ENCODE measurements at places on chromosomes 3 and 15. TPM values are rescaled to one million over a fixed set of nuclear protein-coding genes. Genes with fewer than 3 reads are reported as not detected.

- no peak for DNase-seq
Observed at GRCh38 chr3:158846803-158847451, 45.1 kb downstream of the MFSD1 start.

DNA sequence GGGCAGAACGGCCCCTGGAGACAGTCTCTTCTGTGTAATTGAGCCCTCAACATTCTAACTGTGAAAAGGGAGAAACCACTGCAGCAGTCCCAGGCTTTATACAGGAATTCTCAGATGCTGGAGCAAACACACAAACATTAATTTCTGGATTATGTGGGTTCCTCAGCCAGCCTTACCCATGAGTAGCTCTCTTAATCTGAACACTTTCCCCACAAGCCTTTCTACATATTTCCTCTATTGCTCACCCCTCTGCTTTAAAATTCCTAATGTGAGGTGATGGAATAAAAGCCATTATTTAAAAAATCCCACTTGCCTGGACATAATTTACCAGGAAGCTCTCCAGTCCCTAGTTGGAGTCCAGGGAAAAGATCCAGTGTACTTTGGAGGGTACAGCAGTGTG, 139.0 kb downstream of the CTNNB1 start:
- DNase-seq: no peak

DNA sequence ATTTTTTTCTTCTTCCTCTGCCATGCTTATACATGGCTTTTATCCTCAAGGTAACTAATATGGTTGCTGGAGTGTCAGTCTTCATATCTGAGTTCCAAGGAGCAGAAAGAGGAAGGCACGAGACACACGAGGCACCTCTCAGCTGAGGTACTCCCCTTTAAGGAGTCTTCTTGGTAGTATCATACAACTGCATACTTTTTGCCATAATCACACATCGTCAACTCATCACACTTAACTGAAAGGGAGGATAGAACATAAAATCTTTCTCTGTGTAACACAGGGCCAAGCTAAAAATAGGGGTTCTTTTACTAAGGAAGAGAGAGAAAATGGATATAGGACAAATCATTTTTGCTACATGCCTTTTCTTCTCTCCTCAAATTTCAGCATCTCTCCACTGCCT, 104.2 kb downstream of the OXSM start:
- DNase-seq: no peak

DNA sequence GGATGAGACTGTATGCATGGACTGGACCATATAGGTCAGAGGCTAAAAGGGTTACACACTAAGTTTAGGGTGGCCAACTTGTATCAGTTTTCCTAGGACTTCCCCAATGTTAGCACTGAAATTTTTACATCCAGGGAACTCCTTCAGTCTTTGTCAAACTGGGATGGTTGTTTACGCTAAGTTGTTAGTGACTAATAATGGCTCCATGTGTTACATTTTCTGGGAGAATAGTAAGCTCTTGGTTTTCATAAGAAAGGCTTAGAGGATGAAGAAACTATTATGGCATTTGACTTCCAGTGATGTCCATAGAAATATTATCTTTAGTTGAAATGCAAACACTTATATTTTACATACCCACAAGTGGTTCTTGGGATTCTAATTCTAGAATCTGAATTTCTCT, 57.9 kb upstream of the ST3GAL6 start:
- DNase-seq: no peak

- no peak for DNase-seq
Observed at GRCh38 chr3:106168962-106169750, 300.3 kb upstream of the CBLB start.

GRCh38 chr3:5096336-5097008, 25.6 kb upstream of the ARL8B start:
- no peak for DNase-seq

GRCh38 chr3:138781012-138781470, 53.7 kb downstream of the PIK3CB start:
- DNase-seq: no peak

GRCh38 chr15:79299126-79299840, 11.6 kb upstream of the TMED3 start:
- no peak for DNase-seq

GRCh38 chr15:96349857-96350720, 19.6 kb downstream of the NR2F2 start:
- DNase-seq: no peak

DNA sequence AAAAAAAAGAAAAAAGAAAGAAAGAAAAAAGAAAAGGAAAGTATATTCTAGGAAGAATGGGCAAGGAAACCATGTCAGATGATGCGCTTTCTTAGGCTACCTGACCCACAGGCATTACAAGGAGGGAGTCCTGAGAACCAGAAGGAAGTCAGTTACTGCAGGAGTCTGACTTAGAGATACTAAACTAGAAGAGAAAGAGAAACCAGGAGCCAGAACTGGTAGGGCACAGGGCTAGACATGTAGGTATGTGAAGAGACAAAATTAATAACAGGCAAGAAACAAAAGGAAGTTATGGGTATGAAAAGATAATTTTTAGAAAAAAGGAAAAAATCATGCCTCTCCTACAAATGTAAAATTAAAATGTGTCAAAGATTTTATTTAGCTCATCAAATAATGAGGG, 63.3 kb upstream of the LRRN1 start:
- no peak for DNase-seq

- no peak for DNase-seq
Observed at GRCh38 chr15:40467261-40467615, 3.5 kb upstream of the CHST14 start.

DNA sequence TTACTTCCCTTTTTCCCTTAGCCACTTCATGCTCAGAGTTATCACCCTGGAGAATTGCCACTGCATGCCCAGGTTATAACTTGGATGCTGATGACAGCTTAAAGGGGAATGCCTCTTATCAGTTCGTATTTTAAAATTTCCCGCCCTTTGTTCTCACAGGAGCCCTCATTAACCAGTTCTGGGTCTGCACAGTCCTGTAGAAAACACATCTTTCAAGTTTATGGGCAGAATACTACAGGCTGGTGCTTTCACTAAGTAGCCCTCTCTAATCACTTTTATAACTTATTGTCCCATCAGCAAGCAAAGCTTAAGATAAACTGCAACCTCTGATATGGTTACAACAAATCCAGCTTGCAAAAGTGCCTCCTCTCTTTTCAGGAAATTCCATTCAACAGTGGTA, 587.3 kb upstream of the UBE2E2 start:
- no peak for DNase-seq

- no peak for DNase-seq
Observed at GRCh38 chr3:128996726-128997125, 2.9 kb upstream of the CFAP92 start.

- DNase-seq: no peak
Observed at GRCh38 chr15:30041868-30042267, 40.9 kb upstream of the GOLGA8J start.

DNA sequence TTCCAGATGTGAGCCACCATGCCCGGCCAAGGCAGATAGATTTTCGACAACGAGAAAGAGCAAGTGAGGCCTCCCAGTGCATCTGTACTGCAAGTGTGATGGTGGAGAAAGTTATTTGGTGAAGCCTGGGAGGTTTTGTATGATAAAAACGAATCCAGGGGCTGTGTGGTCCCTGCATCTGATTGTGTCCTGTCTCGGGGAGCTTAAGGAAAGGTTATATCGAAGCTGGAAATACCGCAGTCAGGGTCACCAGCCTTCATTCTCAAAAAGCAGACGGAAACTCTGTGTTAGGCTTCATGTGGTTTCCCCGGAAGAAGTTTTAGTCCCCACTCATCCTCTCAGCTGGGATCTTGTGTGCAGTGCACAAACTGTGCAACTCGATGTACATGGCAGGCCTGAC, 3.4 kb downstream of the MINDY4B start:
- no peak for DNase-seq

GRCh38 chr3:44365952-44366351, 27.4 kb downstream of the TCAIM start:
- DNase-seq: no peak

- no peak for DNase-seq
Observed at GRCh38 chr3:4799266-4800256, 179.7 kb upstream of the BHLHE40 start.

DNA sequence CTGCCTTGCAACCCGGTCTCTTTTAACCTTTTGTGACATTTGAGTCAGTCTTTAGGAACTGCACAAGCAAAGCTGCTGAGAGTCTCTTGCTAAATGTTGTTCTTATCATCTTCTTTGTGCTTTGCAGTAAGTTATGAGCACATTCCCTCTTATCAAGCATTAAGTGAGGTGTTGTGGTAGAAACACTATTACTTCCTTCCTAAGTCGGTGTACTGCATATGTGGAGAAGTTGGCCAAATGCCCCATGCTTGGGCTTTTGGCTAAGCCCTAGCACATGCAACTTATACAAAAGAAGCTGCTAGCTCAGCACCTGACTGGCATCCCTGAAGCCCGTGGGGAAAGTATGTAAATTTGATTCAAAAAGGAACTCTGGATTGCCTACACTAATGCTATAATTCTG, 136.5 kb upstream of the RBMS3 start:
- no peak for DNase-seq

GRCh38 chr3:183539811-183540210, 15.7 kb downstream of the KLHL6 start:
- no peak for DNase-seq

- no peak for DNase-seq
Observed at GRCh38 chr3:66603151-66603611, 102.4 kb upstream of the LRIG1 start.

DNA sequence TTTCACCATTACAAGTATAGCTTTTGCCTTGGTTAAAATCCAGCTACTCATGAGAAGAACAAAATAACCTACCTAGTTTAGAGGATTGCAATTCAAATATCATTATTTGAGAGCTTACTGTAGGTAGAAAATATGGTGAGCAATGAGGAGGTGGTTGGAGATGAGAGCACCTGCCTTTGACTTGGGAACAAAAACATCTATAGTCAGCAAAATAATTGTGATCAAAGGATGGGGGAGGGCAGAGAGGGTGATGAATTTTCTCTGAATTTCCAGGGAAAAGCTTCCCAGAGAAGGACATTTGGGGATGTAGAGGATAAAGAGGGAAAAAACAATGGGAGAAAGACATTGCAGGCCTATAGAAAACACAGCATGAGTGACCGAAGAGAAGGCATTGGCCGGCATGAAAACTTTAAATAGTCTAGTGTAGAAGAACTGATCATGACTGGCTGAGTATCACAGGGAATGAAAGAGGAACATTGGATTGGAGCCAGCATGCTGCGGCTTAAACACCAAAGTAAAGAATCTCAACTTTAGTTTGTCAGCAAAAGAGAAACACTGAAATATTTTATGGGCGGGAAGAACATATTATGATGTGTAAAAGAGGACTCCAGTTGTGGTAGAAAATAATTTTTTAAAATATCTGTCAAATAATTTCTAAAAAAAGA, 581.3 kb downstream of the UNC13C start:
- DNase-seq: no peak

GRCh38 chr3:133103706-133104105, 65.5 kb downstream of the TMEM108 start:
- DNase-seq: no peak

GRCh38 chr3:130514681-130515080, 2.3 kb upstream of the COL6A6 start:
- DNase-seq: no peak

GRCh38 chr3:147941969-147942368, 532.8 kb downstream of the ZIC1 start:
- no peak for DNase-seq

GRCh38 chr15:91813924-91814323, 39.6 kb upstream of the SLCO3A1 start:
- no peak for DNase-seq

DNA sequence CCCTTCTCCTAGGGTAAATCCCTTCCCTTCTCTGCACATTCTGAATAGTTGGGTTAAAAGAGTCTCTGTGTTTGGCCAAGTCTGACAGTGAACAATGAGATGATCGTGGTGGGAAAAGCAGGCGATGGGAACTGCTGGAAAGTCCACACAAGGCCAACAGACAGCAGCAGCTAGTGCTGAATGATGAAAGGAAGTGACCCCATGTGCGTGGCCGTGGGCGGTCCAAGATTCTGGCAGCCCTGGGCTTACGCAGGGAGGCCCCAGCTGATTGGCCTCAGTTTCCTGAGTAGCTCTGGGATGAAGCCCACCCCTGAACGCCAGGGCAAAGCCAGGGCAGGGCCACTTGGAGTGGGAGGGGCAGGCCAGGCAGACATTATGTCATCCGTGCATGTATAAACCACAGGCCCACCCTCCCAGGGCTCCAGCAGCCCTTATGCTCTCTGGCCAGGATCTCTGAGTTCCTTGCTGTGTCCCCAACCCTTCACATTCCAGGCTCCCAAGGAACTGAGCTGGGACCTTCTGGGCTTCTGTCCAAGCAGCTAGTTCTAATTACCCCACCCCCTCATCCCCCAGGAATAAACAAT, 57.8 kb downstream of the CDC25A start:
- DNase-seq: no peak

- DNase-seq: no peak
Observed at GRCh38 chr15:36579792-36580431, 486 bp downstream of the CDIN1 start.

DNA sequence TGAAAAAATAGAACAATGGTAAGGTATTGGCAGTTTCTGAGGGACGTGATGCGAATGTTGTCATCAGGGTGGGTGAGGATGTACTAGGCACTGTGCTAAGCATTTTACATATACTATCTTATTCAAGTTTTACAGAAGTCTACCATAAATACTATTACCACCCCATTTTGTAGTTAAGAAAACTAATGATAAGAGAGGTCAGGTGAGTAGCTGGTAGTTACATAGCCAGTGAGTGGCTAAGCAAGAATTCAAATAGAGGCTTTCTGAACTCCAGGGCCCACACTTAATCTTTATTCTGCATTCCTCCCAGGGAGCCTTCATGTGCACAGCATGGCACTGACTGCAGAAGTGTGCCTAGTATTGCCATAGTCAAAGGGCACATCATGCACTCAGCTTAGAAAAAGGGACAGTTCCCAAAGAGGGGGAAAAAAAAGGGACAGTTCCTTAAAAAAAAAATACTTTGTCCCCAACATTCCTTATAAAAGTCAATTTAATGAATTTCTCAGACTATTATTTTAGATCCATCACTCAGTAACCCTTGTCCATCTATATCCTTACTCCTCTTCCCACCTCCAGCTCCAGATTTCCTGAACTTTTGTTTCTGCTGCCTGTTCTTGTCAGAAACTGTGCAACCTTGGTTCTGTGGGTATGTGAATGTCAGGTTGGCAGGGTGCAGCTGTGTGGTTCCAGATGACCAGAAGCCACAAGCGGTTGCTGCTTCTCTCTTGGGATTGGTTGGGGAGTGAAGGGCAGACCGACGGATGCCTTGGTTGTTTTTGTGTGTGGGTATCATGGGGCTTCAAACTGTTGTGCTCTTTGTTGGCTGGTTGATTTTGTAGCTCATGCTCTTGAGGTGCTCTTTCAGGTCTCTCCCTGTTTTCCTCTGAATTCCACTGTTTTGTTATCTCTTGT, 8.3 kb downstream of the MAPKBP1 start:
- DNase-seq: no peak

GRCh38 chr3:166177130-166177529, 339.9 kb upstream of the BCHE start:
- no peak for DNase-seq

The AGBL1 gene
- total RNA-seq: not detected

The ITGA11 gene
- not detected for total RNA-seq

The C2CD4A gene
- total RNA-seq: 17.6 TPM

The ANKRD63 gene
- total RNA-seq: 0.56 TPM

The CLPX gene
- total RNA-seq: 44.9 TPM

The LRRIQ4 gene
- total RNA-seq: 0.27 TPM

The MST1R gene
- total RNA-seq: 218 TPM

The TMEM207 gene
- 1.4 TPM for total RNA-seq

The ADCY5 gene
- total RNA-seq: 2.5 TPM

The PLSCR5 gene
- total RNA-seq: not detected

The SLC51B gene
- not detected for total RNA-seq

The GOLGA8Q gene
- not detected for total RNA-seq

All from Calu3 (cell line).